Small intestine (tissue), 16 donors: ENCODE measurements at places on chromosomes 7 and 10. TPM values are rescaled to one million over a fixed set of nuclear protein-coding genes. Genes with fewer than 3 reads are reported as not detected.
A peak's percentile ranks its signal among the peaks of the same experiment; 100 is the strongest.

Gene CCDC126
- 8.1 TPM for polyA plus RNA-seq

Gene CH25H
- 1.4 TPM for polyA plus RNA-seq

Gene PSD
- 1.4 TPM for polyA plus RNA-seq

Gene DYDC2
- 1.4 TPM for polyA plus RNA-seq

Gene GPC2
- 0.94 TPM for polyA plus RNA-seq

DNA sequence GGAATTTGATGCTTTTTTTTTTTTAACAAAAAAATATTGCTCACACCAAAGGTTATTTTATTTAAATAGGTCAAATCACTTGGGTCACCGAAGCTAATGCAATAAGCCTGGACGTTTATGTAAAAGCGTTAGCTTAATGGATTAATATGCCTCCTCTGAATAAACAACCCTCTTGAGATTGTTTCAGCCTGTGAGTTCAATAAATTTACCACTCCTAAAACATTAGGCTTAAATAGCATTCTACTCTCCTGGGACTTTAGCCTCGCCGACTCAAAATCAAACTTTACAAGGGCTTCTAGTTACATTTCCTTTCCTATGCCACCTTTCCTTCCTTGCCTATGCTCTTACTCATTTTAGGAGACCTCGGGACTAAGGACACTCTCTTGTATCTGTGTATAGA is 79.3 kb downstream of the DNAJB9 start:
- DNase-seq = no peak

DNA sequence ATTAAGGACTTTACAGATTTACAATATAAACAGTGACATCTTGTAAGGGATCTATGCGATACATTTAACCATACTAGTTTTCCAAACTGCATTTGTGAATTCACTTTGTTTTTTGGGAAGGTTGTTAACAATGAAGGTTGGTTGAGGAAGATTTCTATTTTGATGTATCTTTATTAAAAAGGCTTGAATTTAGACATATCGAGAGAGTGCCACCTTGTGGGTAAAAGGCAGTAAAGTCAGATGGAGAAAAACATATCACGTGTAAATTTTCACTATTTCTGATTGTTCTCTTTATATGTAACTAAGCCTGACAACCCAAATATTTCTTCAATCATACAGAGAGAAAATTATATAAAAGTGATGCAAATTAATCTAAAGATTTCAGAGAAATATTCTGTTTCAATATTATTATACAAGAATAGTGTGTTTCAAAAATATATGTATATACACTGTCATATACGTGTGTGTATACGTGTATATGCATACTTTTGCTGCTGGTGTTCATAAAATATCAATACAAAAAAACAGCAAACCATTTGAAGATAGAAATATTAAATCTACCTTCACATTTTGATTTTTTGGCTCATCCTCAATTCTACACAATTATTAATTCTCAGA is 988.6 kb downstream of the SORCS1 start:
- DNase-seq = peak; percentile 5

- DNase-seq = no peak
These were observed 524.5 kb downstream of the PARD3 start for GRCh38 chr10:34290412-34291081.

DNA sequence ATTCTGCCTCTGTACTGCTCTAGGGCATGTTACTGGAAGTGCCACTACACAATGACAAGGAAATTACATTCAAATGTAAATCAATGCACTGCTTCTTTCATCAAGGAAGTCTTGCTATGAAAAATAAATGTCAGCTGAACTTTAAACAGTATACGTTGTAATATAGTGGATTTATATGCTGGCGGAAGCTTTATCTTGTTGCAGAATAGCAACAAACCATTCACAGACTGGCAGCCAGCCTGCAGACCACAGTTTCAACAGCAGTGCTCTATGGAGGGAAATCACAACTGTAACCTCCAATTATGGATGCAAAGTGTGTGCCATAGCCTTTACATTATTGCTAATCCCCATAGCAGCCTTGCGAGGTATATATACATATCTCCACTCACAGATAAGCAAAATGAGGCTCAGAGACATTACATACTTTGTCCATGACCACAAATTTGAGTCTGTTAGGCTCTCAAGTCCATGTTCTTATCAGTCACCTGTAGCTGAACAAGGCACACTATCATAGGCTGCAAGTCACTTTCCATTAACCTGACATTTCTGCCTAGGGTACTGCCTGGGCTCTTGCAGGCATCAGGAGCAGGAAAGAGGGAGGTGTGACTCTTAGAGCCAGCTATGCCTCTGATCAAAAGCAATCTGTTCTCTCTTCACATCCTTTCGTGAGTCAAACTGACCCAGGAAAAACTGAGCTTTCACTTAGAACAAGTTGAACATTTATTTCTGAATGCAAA is 22.6 kb downstream of the COL28A1 start:
- DNase-seq = peak; percentile 84

- no peak for DNase-seq
These were observed 346.2 kb upstream of the AOAH start for GRCh38 chr7:37070471-37070870.

DNA sequence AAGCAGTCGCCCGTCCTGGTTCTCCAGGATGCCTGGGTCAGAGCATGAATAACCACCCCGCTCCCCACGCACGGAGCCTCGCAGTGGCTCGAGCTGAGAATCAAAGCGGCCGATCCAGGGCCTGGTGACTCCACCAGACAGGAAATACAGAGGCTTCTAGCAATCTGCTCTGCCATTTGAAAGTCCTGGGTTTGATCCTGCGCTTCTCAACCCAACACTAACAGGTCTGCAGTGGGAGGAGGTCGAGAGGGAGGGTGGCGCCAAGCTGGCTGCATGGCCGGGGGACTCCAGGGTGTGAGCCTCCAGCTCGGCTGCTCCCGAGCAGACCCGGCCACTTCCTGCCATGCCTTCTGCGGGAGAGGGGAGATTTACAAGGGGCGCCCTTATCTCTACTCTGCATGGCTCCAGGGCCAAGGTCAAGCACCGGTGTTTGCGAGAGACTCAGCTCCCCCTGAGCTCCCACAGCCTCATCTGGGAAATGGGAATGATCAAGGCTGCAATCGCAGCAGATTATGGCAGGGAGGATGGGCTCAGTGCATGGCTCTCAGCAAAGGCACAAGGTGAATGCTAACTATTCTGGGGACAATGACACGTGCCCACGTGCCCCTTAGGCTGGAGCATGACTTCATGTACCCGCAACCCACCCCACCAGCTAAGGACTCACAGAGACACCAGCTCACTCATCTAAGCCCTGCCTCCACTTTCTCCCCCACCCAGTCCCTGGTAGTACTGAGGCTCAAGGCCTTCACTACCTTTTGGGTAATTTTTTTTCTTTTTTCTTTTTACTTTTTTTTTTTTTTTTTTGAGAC is 73.9 kb upstream of the TNRC18 start:
- DNase-seq = no peak

GRCh38 chr10:69677985-69678654 is 48.1 kb downstream of the FAM241B start:
- no peak for DNase-seq

- no peak for DNase-seq
These were observed 5.1 kb upstream of the ADAMTS14 start for GRCh38 chr10:70666960-70667798.

DNA sequence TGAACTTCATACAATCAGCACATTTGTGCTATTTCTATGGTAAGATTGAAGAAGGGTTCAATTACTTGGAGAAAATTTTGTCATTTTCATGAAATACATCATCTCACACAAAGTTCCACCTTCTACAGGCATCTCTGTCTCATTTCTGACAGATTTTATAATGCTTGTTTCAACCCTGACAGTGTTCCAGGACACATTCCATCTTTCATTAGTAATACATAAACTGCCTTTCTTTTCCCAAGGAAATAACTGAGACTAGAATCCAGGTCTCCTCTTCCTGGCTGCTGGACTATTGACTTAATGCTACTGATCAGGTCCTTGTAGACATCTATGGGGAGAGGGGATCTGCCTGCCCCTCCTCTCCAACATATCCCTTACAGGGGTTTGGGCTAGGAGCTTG is 70.1 kb upstream of the PLPP4 start:
- no peak for DNase-seq

- DNase-seq = no peak
These were observed 3.9 kb downstream of the CTTNBP2 start for GRCh38 chr7:117869374-117869773.

DNA sequence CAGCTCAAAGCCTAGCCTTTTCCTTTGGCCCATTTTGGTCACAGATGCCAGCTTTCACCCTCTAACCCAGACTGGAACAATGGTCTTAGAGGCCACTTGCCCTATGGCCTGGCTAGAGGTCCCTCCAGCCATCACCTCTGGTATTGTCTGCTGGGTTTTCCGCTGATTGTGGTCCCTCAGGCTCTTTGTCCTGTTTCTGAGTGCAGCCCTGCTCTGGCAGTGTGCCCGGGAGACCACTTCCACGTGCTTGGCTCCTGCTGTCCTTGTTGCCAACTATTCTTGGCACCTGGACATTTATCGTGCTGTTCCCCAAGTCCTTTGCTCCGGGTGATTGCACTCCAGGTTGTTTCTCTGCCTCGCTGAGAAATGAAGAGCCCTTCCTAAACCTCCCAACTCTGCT is 53.3 kb upstream of the FAM180A start:
- no peak for DNase-seq

DNA sequence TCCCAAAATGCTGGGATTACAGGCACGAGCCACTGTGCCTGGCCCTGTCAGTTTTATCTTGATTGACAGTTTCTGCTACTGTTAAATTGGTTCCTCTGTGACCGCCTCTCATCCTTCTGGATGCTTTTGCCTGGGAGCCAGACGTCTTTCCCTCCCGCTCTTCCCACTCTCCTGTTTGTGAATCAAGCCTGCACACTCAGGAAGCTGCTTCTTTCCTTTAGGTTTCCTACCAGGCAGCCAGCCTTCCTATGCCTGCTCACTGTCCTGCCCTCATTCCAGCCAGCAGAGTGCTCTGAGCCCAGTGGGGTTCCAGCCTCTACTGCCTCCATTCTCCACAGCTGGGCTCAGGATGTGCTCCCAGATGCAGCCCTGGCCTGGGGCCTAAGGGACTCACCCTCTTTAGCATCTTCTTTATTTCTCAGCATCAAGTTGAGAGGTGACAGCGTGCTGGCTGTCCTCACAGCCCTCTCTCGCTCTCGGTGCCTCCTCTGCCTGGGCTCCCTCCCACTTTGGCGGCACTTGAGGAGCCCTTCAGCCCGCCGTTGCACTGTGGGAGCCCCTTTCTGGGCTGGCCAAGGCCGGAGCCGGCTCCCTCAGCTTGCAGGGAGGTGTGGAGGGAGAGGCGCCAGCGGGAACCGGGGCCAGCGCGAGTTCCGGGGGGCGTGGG is 5.1 kb downstream of the SH2D4B start:
- DNase-seq = no peak

DNA sequence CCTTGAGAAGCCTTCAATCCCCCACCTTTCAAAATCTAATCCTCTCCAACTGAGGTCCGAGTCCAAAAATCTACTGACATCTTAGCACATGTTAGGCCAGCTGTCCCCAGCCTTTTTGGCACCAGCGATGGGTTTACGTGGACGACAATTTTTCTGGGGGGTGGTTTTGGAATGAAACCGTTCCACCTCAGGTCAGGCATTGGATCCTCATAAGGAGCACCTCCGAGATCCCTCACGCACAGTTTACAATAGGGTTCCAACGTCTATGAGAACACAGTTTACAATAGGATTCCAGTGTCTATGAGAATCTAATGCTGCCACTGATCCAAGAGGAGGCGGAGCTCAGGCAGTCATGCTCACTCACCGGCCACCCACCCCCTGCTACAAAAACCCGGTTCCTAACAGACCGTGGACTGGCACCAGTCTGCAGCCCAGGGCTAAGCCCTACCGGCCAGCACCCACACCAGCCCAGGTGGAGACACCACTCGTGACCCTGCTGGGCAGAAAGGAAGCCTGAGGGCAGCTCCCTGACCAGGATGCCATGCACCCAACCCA is 107.6 kb downstream of the DIP2C start:
- DNase-seq = no peak

GRCh38 chr7:102040569-102040968 is 223.1 kb downstream of the CUX1 start:
- DNase-seq = no peak

DNA sequence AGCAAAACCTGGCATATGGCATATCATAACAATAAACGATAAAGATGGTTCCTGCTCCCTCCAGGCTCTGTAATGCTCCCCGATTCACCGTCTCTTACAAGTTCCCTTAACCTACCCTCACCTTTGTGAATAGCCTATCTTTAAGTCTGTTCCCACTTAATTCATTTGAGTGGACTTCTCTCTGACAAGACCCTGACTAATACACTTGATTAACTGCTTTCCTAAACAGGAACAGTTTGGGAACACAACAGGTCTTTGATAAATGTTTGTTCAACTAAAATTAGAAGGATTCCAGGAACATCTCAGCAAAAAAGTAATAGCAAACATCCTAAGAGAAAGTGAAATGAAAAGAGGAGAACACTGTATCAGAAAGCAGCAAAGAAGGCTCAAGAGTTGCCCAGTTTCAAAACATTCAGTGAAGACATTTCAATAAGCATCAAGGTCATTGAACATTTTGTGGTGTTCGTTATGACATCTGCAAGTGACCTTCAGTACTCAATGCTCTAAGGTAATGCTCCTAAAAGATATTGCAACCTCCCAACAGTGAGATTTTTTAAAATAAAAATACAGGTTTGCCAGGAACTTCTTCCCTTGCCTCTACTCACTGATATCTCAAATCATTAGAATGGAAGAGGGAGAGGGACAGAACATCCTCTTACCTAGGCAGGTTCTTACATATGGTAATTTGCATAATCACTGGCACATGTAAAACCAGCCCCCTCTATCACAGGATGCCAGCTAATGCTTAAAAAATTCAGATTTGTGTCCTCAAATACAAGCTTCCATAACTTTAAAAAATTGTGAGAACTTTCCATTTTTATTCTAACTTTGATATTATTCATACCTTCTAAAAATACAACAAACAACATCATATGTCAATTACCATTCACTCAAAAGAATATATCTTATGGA is 11.4 kb upstream of the ARHGAP12 start:
- DNase-seq = no peak

DNA sequence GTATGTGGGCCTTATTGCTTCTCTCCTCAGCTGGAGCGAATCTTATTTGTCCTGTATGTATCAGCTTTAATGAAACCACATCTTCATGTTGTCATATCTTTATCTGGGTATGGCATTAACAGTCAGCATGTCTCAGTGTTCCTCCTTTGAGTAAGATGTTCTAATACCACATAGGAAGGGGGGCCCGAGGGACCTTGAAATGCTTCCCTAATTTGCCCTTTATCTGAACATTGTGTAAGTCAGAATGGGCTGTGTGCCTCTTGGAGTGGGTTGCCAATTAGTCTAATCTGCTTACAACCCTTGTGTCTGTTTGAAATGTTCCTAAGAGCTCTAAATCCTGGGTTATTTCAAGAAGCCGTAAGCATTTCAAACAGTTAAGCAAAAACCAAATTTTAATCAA is 623.8 kb downstream of the SUGCT start:
- DNase-seq = no peak

- DNase-seq = no peak
These were observed 20.2 kb downstream of the GNAI1 start for GRCh38 chr7:80154656-80155333.

GRCh38 chr7:105444342-105444987 is 55.7 kb upstream of the SRPK2 start:
- no peak for DNase-seq
